ENCODE measurements at places on chromosomes 4 and X. TPM values are rescaled to one million over a fixed set of nuclear protein-coding genes. Genes with fewer than 3 reads are reported as not detected.
A peak's percentile ranks its signal among the peaks of the same experiment; 100 is the strongest.

- DNase-seq: no peak
Measured at GRCh38 chr4:42361456-42361855, 35.8 kb upstream of the SHISA3 start.

DNA sequence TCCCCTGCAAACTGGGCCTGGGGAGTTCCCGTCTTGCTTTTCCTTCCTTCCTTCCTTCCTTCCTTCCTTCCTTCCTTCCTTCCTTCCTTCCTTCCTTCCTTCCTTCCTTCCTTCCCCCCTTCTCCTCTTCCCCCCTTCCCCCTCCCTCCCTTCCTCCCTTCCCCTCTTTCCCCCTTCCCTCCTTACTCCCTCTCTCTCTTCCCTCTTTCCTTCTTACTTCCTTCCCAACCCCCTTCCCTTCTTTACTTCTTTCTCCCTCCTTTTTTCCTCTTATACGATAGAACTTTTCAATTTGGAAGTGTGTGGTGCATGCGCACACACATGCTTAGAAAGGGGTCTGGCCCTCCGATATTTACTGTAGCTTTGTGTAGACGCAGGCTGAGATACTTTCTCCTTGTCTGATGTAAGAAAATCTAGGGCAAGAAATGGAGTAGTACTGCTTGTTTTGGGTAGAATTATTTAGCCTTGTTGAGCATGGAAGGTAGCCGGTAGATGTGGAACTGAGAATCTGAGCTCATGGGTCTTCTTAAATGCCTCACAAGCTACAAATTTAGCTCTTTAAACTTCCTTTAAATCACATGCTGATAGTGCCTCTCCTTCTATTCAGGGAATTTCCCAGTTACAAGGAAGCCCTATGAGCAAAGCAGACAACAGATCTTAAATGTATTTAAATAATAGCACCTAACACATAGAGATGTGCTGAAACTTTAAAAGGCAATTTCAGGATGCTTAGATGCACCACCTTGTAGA, 189.6 kb downstream of the GPAT3 start:
- DNase-seq: no peak

GRCh38 chrX:84830836-84831235, 172.8 kb upstream of the APOOL start:
- DNase-seq: no peak

DNA sequence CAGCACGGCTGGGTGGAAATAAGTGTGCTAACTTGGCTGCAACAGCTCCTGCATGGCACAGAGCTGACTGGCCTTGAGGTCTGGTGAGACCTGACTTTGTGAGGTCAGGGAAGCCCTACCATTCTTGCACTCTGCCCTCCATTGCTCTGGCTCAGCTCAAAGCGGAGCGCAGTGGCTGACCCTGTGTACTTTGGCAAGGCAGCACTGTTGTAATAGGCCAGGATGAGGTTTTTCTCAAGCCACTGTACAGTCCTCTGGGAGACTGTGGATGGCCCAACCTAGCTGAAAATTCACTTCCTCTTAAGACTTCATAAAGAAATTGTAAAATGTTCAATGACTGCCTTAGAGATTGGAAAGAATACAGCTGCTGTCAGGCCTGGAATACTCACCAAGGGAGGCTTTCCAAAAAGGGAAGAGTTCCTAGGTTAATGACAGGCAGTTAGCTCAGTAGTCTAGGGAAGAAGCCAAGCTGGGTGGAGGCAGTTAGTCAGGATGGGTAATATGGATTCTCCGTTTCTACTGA, 129.8 kb downstream of the GUCY2F start:
- DNase-seq: peak; percentile 78

- DNase-seq: no peak
Measured at GRCh38 chr4:110483516-110483915, 7.6 kb downstream of the ENPEP start.

DNA sequence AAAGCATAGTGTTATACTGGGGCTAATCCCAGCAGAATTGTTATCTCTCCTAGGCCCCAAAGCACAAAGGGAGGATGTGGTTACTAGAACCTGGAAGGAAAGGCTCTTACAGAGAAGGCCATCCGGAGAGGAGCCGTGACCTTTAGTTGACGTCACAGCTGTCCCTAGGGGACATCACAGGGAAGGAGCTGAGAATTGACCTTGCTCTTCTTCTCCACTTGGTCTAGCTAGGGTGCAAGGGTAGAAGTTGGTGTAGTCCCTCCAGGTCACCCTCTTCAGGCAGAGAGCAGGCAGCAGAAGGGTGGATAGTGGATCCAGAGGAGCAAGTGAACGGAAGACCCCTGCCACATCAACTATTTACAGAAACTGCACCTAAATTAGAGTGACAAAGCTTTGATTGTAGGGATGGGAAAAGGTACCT, 22.8 kb upstream of the FGF2 start:
- no peak for DNase-seq

GRCh38 chr4:162392946-162393345, 229.1 kb upstream of the FSTL5 start:
- no peak for DNase-seq

- no peak for DNase-seq
Measured at GRCh38 chr4:100547541-100548199, 29.8 kb upstream of the EMCN start.

RADX gene
- 4.5 TPM for total RNA-seq

DNA sequence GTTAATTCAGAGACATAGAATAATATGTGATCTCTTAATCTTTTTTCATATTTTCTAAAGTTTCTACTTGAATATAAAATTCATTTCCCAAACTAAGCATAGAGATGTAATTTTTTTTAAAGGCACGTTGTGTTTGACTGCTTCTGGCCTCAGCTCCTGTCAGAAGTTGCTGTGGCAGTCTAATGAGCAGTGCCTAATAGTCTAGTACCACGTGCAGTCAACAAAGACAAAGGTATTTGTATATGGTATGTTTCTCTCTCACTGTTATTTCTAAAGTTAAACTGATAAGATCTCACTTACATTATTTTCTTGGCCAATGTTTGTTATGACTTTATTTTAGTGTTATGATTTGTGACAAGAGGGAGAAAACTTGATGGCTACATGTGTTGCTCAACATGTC, 48.6 kb upstream of the MCUB start:
- no peak for DNase-seq

GRCh38 chrX:18676050-18676449, 4.1 kb upstream of the RS1 start:
- DNase-seq: no peak

DNA sequence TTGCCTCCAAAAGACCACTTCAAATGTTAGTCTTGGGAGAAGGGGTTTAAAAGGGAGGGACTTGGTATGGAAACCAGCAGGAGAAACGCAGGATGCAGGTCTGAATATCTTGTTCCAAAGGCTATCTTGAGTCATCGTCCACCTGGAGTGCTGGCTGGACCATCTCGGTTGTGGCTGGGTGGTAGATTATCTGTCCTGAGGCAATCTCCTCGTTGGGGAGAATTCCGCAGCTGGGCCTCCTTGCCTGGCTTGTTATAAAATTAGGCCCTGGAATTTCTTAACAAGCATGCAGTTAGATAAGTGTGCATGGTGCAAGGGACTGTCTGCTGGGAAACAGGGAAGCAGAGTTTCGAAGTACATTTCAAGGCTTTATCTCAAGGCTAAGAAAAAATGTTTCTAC, 2045.7 kb upstream of the TENM3 start:
- DNase-seq: no peak

DNA sequence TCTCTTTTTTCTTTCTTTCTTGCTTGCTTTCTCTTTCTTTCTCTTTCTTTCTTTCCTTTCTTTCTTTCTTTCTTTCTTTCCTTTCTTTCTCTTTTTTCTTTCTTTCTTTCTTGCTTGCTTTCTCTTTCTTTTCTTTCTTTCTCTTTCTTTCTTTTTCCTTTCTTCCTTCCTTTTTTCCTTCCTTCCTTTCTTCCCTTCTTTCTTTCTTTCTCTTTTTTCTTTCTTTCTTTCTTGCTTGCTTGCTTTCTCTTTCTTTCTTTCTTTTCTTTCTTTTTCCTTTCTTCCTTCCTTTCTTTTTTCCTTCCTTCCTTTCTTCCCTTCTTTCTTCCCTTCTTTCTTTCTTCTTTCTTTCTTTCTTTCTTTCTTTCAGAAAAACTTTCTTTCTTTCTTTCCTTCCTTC, 108.1 kb upstream of the SHOX start:
- DNase-seq: no peak

STATH gene
- not detected for total RNA-seq

CT45A10 gene
- not detected for total RNA-seq

DNA sequence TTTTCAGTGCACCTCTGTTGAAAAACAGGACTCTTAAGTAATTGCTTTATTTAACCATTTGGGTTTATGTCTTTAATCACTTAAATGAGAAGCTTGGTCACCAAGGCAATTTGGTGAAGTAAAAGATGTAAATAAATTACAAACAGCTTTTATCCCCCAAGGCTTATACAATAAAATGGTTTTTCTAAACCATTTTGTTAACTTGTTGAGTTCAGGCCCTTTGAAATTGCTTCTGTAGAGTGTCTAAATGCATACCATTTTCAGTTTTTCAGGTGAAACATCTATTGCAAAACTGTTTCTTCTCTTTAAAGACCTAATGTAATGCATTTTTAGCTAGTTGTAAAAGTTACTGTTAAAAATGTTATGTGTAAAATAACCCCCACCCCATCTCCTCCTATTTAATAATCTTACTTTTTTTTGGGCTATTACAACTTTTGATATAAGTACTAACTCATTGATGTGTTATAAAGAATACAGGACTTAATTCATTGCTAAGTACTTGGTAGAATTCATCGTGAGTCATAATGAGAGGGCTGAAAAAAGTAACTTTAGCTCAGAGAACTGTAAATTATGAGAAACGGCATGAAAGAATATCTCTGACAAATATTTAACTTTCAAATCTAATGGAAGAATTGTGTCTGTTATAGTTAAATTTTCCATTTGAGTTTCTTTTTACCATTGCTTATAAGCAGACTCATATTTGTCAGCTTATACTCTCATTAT, 4.5 kb downstream of the RAPGEF2 start:
- no peak for DNase-seq

- peak; percentile 94 for DNase-seq
Measured at GRCh38 chr4:76208005-76208765, 5.4 kb downstream of the SCARB2 start.

GRCh38 chrX:21658152-21658737, at the start of gene KLHL34:
KLHL34 (minus strand) TSS chrX:21658330; CDS start chrX:21657788, 542 bp downstream.
- DNase-seq: peak; percentile 13

GPRASP2 gene
- 42.7 TPM for total RNA-seq

GAGE12J gene
- not detected for total RNA-seq

KLHL13 gene
- 22.0 TPM for total RNA-seq

- DNase-seq: no peak
Measured at GRCh38 chrX:27883468-27884092, 75.8 kb downstream of the MAGEB10 start.

BCORL1 gene
- total RNA-seq: 10.7 TPM

TEX13B gene
- total RNA-seq: not detected

GRCh38 chrX:137916090-137916746, 350.3 kb downstream of the ZIC3 start:
- peak; percentile 44 for DNase-seq

DNA sequence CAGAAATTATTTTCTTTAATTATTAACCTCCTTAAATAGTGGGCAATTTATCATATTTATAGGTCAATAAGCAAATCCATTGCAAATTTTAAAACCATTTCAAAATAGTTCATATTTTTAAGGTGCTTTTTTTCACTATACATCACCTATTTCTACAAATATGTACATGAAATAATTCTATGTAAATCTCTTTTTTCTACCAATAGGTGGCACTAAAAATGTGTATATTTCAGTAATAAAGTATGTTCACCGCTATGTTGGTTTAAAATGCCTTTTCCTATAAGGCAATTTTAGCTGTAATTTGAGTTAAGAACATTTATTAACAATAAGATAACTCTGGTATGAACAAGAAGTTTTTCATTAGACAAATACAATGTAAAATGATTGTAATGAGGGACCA, 672.2 kb downstream of the KCTD8 start:
- no peak for DNase-seq

DNA sequence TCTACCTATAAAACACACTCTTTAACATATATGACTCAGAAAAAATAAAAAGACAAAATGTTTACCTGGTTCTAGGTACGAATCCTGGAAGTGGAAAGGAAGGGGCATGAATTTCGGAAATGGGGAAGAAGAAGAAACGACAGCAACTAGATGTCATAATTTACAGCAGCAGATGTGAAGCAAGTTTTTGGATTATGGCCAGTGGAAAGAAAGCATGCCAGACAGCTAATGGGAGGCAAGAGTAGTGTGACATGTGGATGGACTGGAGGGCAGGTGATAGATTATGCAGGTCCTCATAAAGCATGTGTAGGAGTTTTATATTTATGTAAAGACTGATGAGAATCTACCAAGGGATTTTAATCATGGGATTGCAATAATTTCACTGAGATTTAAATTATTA, 279.0 kb upstream of the TACR3 start:
- no peak for DNase-seq

DNA sequence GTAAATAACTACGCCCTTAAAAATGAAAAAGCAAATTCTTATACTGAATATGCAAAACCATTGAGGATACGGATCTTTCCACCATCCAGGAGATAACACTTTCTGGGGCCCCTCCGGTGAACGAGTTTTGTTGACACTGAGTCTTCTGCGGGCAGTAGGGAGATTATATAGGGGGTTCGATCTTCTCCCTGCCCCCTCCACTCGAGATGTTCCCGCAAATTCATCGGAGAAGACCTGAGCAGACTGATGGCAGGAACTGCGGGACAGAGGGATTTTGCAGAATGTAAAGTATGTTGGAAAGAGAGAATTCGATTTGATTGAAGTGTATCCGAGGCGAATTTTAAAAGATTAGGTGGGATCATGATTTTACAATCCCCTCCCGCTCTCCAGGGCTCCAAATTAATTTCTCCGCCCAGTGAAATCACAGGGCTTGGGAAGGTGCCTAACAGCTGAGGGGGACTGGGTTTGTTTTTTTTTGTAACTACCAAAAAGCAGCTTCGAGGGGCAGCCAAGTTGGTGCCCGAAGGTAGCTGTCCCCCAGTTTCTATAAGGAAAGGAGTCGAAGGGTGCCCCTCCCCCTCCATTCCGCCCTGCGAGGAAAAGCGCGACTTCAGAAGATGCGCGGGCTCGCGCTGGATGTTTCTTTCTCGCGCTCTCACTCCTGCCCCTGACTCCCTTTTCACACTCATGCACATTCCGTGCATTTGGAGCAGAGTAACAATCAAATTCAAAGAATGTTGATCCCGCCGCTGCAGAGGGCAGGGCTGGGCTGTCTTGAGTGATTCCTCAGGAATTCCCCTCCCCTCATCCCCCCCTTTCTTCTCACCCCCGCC, 1.2 kb downstream of the TMEM255A start:
- DNase-seq: no peak

DNA sequence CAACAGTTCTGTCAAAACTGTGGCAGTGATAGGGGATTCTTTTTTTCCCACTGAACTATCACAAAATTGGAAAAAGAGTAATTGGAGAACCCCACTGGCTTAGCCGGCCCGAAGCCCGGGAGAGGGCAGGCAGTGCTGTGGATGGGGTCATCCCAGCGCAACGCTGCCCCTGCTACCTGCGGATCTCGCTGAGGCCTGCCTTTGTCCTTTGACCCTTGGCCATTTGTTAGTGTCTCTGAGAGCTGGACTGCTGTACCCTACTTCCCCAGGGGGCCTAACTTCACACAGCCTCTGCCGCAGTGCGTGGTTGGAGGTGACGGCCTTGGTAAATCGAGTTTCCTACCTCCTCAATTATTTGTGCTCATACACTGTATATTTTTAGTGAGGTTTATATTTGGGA, 43.0 kb upstream of the MSANTD1 start:
- DNase-seq: no peak

- DNase-seq: no peak
Measured at GRCh38 chr4:149523039-149523438, 292.6 kb downstream of the IQCM start.

- no peak for DNase-seq
Measured at GRCh38 chr4:156195914-156196313, 242.2 kb upstream of the CTSO start.

All from cardiac muscle cell (in vitro differentiated cells and primary cell).